HFFc6 (cell line): ENCODE measurements at places on chromosomes 11 and 22. TPM values are rescaled to one million over a fixed set of nuclear protein-coding genes. Genes with fewer than 3 reads are reported as not detected.

Gene CRYAB
- 49.1 to 101 TPM (median 51.6 TPM) in 3 replicates for total RNA-seq

Gene GP1BB
- total RNA-seq, result 0.24 to 0.27 TPM in 2 of 3 replicates, not detected in the other

Gene HPX
- total RNA-seq, result 0.29 to 0.88 TPM (median 0.36 TPM) in 3 replicates

Gene OR5P2
- total RNA-seq, result not detected in 3 replicates

Gene RIBC2
- total RNA-seq, result 0.63 to 3.0 TPM (median 1.9 TPM) in 3 replicates

Gene GRK3
- not detected in 3 replicates for total RNA-seq

Gene C22orf31
- total RNA-seq, result not detected in 3 replicates

Gene SHANK3
- total RNA-seq, result 0.60 to 0.97 TPM (median 0.87 TPM) in 3 replicates

Gene NTM
- 14.7 and 21.7 TPM in 2 replicates for total RNA-seq

Gene SAA4
- not detected in 3 replicates for total RNA-seq

Gene MMP13
- not detected in 3 replicates for total RNA-seq

Gene NCF4
- total RNA-seq, result not detected in 3 replicates

Gene HNRNPUL2
- 33.4 to 38.9 TPM (median 38.2 TPM) in 3 replicates for total RNA-seq

Gene OR2D2
- total RNA-seq, result not detected in 3 replicates

Gene HIC2
- total RNA-seq, result 2.0 to 2.1 TPM (median 2.0 TPM) in 3 replicates

Gene ADM2
- total RNA-seq, result 0.92 to 3.3 TPM (median 3.2 TPM) in 3 replicates

Gene TRIM6
- total RNA-seq, result 3.8 to 6.8 TPM (median 5.3 TPM) in 3 replicates

Gene SLC5A1
- total RNA-seq, result not detected in 3 replicates

Gene ALDH3B2
- not detected in 3 replicates for total RNA-seq

Gene C22orf42
- not detected in 3 replicates for total RNA-seq

Gene MAP4K2
- total RNA-seq, result 20.7 to 22.9 TPM (median 21.3 TPM) in 3 replicates

Gene NADSYN1
- 42.8 to 46.9 TPM (median 43.9 TPM) in 3 replicates for total RNA-seq

Gene P4HA3
- total RNA-seq, result 1.1 to 5.2 TPM (median 3.0 TPM) in 3 replicates

Gene PLEKHA7
- 0.07 to 0.27 TPM (median 0.24 TPM) in 3 replicates for total RNA-seq

Gene YPEL4
- total RNA-seq, result 0.17 to 0.32 TPM (median 0.29 TPM) in 3 replicates
